Spinal cord (tissue), 10 donors: ENCODE measurements at places on chromosomes 11 and 22. TPM values are rescaled to one million over a fixed set of nuclear protein-coding genes. Genes with fewer than 3 reads are reported as not detected.

The CXCR5 gene
- total RNA-seq: not detected

The WNT7B gene
- total RNA-seq: 2.6 TPM

The IFTAP gene
- total RNA-seq: 42.4 TPM

The OTOG gene
- total RNA-seq: under 0.01 TPM

The OR51E2 gene
- 0.39 TPM for total RNA-seq

DNA sequence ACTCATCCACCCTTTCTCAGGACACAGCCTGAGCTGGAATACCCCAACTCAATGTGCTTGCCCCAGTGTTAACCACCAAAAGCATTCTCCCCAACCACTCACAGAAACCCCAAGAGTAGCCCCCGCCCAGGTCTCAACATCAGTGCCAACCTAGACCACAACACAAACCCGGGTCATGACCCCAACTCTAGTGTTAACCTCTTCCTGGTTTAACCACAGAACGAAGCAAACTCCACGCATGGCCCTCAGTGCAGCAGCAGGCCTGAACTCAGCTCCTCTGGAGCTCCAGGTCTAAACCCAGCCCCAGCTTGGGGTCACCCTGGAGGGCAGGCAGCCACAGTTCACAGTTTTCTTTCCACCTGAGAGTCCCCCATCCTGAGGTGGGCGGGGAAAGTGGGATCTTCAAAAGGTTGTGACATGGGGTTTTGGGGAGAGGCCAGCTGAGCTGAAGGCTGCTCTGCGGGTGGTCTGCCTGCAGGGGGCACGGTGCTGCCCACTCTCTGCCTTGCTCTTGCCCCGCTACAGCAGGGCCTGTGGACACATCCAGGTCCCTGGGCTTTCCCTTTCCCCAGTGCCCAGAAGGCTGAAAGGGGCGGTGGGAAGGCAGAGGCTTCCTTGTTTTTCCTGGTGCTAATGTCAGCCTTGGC lies 37.9 kb downstream of the NECTIN1 start:
- H3K4me3 ChIP-seq: no peak overlapping the region
- peaks cover 65% of the 10 kb centered on the region for H3K4me1 ChIP-seq
- H3K27me3 ChIP-seq: no peaks in the 10 kb centered on the region
- no peak overlapping the region for H3K27ac ChIP-seq

DNA sequence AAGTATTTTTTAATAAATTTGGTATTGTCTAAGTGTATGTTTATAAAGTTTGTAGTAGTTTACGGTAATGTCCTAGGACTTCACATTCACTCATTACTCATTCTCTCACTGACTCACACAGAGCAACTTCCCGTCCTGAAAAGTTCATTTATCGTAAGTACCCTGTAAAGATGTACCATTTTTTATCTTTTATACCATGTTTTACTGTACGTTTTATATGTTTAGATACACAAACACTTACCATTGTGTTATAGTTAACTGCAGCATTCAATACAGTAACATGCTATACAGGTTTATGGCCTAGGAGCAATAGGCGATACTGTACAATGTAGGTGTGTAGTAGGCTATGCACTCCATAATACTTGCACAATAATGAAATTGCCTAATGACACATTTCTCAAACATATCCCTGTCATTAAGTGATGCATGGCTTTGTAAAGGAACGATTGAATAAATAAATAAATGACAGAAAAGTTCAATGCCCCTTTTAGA lies 12.5 kb upstream of the CARD18 start:
- no peak for DNase-seq
- H3K4me1 ChIP-seq: no peaks in the 10 kb centered on the region
- no peaks in the 10 kb centered on the region for H3K27me3 ChIP-seq
- H3K27ac ChIP-seq: no peak overlapping the region
- H3K4me3 ChIP-seq: no peak overlapping the region
- H3K36me3 ChIP-seq: no peaks in the 10 kb centered on the region

DNA sequence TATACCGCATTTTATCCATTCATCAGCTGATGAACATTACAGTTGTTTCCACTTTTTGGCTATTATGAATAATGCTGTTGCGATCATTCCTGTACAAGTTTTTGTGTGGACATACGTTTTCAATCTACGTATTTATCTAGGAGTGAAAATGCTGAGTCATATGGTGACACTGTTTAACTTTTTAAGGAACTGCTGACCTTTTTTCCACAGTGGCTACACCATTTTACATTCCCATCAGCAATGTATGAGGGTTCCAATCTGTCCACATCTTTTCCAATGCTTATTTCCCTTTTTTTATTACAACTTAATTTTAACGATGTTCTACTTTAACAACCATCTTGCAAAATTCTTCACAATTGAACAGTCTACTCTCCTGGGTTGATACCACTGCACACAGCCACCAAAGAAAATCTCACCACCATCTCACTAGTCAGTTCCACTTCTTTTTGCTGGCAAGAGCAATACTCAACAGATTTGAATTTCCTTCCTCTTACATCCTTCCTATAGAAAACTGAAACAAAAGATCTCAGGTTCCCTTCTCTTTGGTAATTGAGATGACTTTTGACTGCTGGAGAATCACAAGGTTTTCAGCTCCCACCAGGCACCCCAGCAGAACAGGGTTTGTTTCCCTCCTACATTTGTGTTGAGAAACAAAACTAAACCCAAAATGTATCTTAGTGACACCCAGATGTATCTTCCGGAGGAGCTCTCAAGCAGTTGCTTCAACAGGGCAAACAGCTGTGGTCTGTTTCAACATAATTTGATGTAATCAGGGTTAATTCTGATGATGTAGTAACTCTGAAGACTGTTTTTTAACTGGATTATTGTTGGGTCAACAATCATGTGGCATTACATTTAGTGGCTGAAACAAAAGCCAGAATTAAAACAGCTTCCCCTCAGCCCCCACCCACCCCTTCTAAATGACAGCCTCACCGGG lies 7.0 kb upstream of the GAB2 start:
- no peak for DNase-seq
- no peak overlapping the region for H3K27ac ChIP-seq
- H3K27me3 ChIP-seq: no peaks in the 10 kb centered on the region
- H3K4me3 ChIP-seq: no peak overlapping the region
- H3K4me1 ChIP-seq: peaks cover 12% of the 10 kb centered on the region
- no peaks in the 10 kb centered on the region for H3K36me3 ChIP-seq

DNA sequence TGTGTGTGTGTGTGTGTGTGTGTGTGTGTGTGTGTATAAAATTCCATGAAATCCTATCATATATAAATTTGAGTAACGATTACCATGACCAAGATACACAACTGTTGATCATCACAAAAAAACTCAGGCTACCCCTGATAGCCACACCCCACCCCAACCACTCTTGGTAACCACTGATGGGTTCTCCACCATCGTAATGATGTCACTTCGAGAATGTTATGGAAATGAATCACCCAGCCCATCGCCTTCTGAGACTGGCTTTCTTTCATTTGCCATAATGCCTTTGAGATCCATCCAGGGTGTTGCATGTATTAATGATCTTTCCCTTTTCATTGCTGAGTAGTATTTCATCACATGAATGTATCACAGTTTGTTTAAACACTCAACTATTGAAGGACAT lies 496.0 kb downstream of the MIAT start:
- peaks cover 12% of the 10 kb centered on the region for H3K4me1 ChIP-seq
- no peak overlapping the region for H3K27ac ChIP-seq
- DNase-seq: no peak
- H3K36me3 ChIP-seq: no peaks in the 10 kb centered on the region

- peak overlapping the region; percentile 79 for H3K4me3 ChIP-seq
- DNase-seq: no peak
- peaks cover 57% of the 10 kb centered on the region for H3K4me1 ChIP-seq
- H3K27ac ChIP-seq: peak overlapping the region; percentile 79
These were observed 812 bp upstream of the SMTN start for GRCh38 chr22:31080164-31080847.

DNA sequence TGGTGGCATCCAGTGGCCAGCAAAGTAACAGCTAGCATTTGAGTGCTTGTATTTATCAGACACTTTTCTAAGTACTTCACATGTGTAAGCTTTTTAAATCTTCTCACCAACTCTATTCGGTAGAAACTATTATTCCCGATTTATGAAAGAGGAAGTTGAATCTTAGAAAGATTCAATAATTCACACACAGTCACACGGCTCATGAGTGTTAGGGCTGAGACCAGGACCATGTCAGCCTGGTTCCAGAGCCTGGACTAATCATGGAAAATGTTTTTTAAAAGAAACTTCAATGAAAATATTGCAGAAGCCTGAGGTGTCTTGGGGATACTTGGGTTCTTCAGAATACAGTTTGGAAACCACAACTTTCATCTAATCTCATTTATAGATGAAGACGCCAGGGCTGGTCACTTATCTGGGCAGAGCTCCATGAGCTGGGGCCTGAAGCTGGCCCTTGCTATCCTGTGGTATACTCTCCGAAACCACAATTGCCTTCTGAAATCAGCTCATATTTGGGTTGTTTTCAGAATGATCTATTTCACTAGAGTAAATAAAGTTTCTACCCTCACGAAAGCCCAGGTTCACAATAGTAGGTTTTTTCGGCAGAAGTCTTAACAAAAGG lies 4.3 kb upstream of the CRTAM start:
- H3K27me3 ChIP-seq: no peaks in the 10 kb centered on the region
- no peak overlapping the region for H3K27ac ChIP-seq
- H3K4me1 ChIP-seq: no peaks in the 10 kb centered on the region
- no peak for DNase-seq
- H3K4me3 ChIP-seq: no peak overlapping the region

- peak overlapping the region; percentile 55 for H3K4me3 ChIP-seq
- no peaks in the 10 kb centered on the region for H3K36me3 ChIP-seq
- H3K4me1 ChIP-seq: peaks cover 14% of the 10 kb centered on the region
- H3K27ac ChIP-seq: peak overlapping the region; percentile 57
These were observed 22.4 kb upstream of the MYH9 start for GRCh38 chr22:36409911-36410756.

DNA sequence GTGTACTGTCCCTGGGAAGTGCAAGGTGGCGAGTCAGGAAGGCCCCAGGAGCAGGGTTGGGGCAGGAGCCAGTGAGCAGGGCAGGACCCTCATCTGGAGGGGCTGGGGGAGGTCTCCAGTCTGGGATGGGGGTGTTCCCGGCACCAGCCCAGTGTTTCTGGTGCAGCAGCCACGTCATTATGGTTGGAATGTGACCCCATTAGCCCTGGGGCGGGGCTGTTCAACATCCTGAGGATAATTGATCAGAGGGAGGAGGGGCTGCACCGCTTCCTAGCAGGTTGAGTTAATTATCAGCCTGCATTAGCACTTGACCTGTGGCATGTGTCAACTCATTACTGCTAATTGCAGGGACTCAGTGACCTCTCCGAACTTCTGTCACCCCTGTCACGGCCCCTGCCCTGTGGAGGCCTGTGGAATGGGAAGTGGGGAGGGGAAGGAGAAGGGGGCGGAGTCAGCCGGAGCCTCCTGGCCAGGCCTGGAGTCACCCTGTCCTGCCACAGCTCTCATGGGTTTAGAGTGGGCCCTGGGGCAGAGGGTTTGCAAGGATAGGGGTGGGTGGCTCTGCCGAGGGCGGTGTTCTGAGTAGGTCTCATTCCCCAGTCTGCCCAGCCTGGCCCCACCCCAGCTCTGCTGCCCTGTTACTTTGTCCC lies 52.8 kb upstream of the CCDC188 start:
- no peak for DNase-seq
- H3K36me3 ChIP-seq: peaks cover 2% of the 10 kb centered on the region
- H3K27me3 ChIP-seq: no peaks in the 10 kb centered on the region

GRCh38 chr22:30262917-30263741 lies 3.5 kb downstream of the OSM start:
- H3K27me3 ChIP-seq: no peaks in the 10 kb centered on the region
- DNase-seq: peak; percentile 59
- H3K4me1 ChIP-seq: peaks cover 18% of the 10 kb centered on the region
- no peak overlapping the region for H3K4me3 ChIP-seq
- no peaks in the 10 kb centered on the region for H3K36me3 ChIP-seq

GRCh38 chr11:4699697-4700435 lies 2.2 kb upstream of the OR51E2 start:
- H3K4me3 ChIP-seq: no peak overlapping the region
- no peaks in the 10 kb centered on the region for H3K36me3 ChIP-seq
- H3K27me3 ChIP-seq: no peaks in the 10 kb centered on the region
- no peaks in the 10 kb centered on the region for H3K4me1 ChIP-seq
- no peak for DNase-seq

GRCh38 chr11:95345651-95346050 lies 114.6 kb upstream of the SESN3 start:
- H3K27me3 ChIP-seq: no peaks in the 10 kb centered on the region
- H3K4me3 ChIP-seq: no peak overlapping the region
- peaks cover 7% of the 10 kb centered on the region for H3K4me1 ChIP-seq
- DNase-seq: no peak

- peaks cover 24% of the 10 kb centered on the region for H3K36me3 ChIP-seq
- no peaks in the 10 kb centered on the region for H3K27me3 ChIP-seq
- H3K4me1 ChIP-seq: peaks cover 25% of the 10 kb centered on the region
- H3K4me3 ChIP-seq: no peak overlapping the region
- no peak for DNase-seq
These were observed 17.6 kb downstream of the KCNC1 start for GRCh38 chr11:17752144-17752543.

- no peak overlapping the region for H3K4me3 ChIP-seq
- no peak for DNase-seq
- peaks cover 12% of the 10 kb centered on the region for H3K36me3 ChIP-seq
- H3K27me3 ChIP-seq: no peaks in the 10 kb centered on the region
These were observed 58.6 kb upstream of the RPS13 start for GRCh38 chr11:17135916-17136683.

- peak overlapping the region; percentile 98 for H3K27ac ChIP-seq
- H3K4me3 ChIP-seq: peak overlapping the region; percentile 90
- H3K4me1 ChIP-seq: peaks cover 24% of the 10 kb centered on the region
- H3K36me3 ChIP-seq: peaks cover 26% of the 10 kb centered on the region
- DNase-seq: peak; percentile 15
These were observed 737 bp downstream of the RBM4 start for GRCh38 chr11:66639066-66639813.

DNA sequence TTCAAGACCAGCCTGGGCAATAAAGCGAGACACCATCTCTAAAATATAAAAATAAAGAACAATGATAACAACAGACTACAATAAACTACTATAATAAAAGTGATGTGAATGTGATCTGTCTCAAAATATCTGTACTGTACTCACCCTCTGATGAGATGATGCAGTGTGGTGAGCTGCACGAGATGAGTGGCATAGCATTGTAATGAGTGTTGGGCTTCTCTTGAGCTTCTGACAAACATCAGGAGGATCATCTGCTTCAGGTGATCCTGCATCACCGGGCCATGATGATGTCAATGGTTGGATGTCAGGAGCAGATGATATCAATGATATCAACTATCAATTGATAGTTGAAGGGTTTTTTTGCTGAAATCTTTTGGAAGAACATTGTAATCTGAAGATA lies 52.4 kb upstream of the INCENP start:
- no peaks in the 10 kb centered on the region for H3K27me3 ChIP-seq
- no peaks in the 10 kb centered on the region for H3K4me1 ChIP-seq
- DNase-seq: no peak
- no peak overlapping the region for H3K27ac ChIP-seq
- no peak overlapping the region for H3K4me3 ChIP-seq
- H3K36me3 ChIP-seq: no peaks in the 10 kb centered on the region

GRCh38 chr22:30420347-30421125 lies 5.0 kb upstream of the MTFP1 start:
- peak overlapping the region; percentile 69 for H3K27ac ChIP-seq
- no peak overlapping the region for H3K4me3 ChIP-seq
- H3K36me3 ChIP-seq: peaks cover 27% of the 10 kb centered on the region
